Femur (tissue), 1 donor: ENCODE measurements at places on chromosomes 12 and 14.
A peak's percentile ranks its signal among the peaks of the same experiment; 100 is the strongest.

DNA sequence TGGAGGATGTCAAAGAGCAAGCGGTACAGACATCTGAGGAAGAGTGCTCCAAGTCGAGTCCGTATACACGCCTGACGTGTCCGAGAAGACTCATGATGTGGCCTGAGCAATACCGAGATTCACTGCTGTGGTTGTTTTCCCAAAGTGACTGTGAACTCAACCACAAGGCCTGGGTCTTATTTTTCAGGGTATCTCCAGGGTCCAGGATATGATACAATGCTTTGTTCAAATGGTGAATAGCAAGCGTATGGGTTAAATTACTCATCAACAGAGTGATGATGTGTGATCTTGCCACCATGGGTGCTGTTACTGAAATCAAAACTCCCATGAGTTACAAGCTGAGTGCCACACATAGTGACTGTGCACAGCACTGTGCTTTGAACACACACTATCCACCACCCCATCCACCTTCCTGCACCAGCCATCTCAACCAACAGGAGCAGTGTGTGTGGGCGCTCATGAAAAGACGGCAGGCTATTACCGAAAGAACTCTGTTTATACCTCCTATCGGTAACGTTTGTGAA, 109.6 kb downstream of the BCAT1 start:
- DNase-seq = no peak

DNA sequence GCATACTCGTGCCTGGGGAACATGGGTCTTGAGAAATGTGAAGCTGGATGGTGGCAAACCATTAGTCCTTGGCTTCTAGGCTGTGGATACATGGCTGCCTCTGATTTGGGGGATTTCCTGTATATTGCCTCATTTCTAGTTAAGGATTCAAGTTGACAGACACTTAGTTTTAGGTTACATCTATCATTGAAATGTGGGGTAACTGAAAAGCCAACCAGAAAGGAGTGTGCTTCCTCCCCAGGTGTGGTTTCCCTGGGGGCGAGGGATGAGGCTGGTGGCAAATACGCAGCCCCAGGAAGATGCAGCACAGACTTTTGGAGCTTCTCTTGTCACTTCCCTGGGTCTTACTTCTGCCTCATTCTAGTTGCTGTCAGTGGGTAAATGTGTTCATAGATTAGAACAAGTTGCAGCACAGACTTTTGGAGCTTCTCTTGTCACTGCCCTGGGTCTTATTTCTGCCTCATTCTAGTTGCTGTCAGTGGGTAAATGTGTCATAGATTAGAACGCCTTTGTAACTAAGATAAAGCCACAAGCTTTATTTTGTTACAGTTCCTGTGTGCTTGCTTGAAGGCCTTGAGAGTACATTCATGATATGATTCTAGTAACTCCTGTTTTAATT, 85.1 kb downstream of the BORCS5 start:
- DNase-seq = no peak

DNA sequence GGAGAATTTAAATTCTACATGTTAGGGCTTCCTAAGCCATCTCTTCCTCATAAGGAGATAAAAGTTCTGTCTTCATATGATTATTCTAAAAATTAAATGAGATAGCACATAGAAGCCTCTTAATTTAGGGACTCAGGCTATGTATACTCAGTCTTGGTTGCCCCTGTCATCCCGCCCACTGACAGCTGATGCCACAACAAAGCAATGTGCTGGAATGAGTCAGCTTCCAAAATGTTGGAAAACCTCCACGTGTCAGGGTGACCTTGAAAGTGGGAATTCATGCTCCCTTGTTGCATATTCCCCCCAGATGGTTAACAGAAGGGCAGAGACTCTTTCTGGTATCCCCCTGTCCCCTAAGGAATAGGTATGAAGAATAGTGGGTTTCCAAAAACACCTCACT, 238.0 kb upstream of the DDHD1 start:
- DNase-seq = no peak

- peak; percentile 40 for DNase-seq
Measured at GRCh38 chr12:68784015-68784414, 24.0 kb upstream of the MDM2 start.

- DNase-seq = peak; percentile 73
Measured at GRCh38 chr12:49017891-49018260, 700 bp downstream of the PRKAG1 start.

- no peak for DNase-seq
Measured at GRCh38 chr12:51943346-51943745, 8.2 kb upstream of the ACVR1B start.

DNA sequence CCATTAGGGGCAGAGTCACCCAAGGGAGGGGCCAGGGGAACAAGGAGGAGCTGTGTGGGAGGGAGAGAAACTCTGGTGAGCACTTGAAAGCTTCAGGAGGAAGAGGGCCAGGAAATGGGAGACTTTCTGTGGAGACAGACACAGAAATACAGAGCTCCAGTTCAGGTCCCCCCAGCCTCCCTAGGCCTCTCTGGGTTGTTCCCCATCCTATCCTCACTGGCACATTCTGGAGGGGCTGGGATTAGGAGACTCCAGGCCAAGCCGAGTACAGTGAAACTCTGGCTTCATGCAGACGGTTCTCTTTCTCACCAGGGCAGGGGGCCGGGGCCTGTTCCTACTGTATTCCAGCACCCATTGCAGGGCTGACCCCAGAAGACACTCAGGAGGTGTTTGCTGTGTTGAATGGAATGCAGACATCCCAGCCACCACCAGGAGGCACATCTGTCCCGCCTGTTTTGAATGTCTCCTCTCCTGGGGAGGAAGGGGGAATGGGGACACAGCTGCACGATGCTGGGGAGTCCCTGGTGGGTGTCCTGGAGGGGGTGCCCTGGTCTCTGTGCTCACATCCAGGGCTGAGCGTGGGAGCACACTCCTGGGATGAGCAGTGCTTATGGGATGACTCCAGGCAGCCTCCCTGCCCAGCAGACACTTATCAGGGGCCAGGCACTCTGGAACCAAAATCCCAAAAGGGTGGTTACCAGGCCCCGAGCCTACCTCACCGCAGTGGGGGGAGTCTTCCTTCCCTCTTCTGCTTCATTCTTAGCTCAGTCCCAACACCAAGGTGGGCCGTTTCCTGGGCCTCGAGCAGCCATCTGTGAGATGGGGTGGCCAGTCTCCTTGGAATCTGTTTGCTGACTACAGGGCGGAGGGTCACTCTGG, 5.5 kb upstream of the KRT84 start:
- DNase-seq = no peak

GRCh38 chr12:55652352-55652751, 15.7 kb downstream of the OR10P1 start:
- no peak for DNase-seq

GRCh38 chr12:111420494-111420893, 14.8 kb downstream of the SH2B3 start:
- no peak for DNase-seq

DNA sequence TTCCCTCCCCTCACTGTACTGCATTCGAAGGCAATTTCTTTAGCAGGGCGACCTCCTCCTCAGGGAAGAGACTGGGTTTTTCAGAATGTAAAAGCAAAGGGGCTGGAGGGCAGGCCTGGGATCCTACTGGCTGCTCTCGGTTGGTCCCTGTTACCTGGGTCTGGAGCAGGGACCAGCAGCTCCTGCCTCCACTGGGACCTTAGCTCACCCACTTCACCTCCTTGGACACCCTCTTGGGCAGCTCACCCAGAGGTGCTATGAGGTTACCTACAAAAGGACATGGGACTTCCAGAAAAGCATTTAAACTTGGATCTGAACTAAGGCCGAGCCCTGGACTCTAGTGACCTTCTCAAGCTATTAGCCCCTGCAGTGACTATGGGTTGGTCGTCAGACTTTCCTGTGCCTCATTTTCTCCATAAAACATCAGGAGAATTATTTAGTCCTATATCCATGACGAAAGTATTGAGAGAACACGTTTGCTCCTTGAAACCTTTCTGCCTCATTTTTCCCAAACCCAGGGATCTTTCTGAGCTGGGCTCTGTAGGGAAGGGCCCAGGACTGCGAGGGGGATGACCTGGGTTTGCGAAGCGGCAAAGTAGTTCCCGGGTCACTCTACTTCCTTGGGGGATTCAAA, 65.0 kb downstream of the FBXL14 start:
- DNase-seq = no peak

- no peak for DNase-seq
Measured at GRCh38 chr12:1138691-1139090, 147.7 kb downstream of the ERC1 start.

DNA sequence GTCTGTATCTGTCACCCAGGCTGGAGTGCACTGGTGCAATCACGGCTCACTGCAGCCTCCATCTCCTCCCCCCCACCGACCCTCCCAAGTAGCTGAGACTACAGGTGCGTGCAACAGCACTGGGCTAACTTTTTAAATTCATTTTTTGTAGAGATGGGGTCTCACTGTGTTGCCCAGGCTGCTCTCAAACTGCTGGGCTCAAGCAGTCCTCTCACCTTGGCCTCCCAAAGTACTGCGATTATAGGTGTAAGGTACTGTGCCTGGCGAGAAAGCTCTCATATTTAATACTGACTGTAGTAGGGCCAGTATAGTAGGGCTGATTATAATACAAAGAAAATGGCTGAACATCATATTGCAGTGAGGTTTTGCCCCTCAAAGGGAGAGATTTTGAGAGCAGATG, 2.4 kb downstream of the RIC8B start:
- DNase-seq = no peak

DNA sequence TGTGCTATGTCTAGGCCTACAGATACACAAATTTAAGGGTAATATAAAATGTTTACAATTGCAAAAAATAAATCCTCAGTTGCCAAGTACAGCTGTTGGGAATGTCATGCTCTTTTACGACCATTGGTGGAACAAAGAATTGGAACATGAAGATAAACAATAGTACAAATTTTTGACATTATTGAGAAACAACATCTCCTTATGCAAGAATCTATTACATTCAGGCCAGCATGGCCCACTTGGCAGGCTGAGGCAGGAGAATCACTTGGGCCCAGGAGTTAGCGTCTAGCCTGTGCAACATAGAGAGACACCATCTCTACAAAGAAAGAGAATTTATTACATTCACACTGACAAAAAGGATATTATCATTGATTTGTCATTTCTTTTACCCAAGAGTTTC, 135.9 kb upstream of the NTF3 start:
- DNase-seq = no peak

DNA sequence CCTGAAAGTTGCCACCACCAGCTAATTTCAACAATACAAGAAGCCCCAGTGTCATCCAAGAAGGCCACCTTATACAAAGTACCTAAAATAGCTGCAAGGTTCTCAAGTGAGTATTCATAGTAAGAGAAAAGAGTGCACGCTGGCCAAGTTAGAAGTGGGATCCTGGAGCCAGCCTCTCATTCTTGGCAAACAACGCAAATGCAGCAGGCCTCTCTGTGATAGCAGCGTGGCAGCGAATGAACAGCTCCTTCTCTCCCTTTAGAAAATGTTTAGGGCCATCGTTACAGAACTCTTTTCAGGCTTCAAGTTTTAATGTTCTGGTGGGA, 78.0 kb upstream of the IFNG-AS1 start:
- DNase-seq = peak; percentile 45
